ENCODE measurements at places on chromosomes 1 and 21.

DNA sequence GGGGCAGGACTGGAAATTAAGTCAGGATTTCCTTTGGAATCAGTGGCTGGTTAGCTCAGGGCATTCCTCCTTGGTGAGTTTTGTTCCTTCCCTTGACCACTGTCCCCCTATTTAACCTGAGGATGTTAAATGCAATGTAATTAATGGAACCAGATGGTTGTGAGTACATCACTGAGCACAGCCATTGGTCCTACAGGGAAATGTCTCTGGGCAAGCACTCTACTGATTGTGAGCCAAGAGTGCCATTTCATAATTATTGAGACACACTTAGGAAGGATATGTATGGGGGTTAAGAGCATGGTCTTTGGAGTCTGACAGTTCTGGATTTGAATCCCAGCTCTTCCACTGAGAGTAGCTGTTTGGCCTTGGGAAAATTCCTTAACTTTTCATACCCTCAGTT, 74.4 kb downstream of the SPAG17 start:
- DNase-seq, result no peak

GRCh38 chr21:40386981-40387747, 459.8 kb downstream of the DSCAM start:
- no peak for DNase-seq

DNA sequence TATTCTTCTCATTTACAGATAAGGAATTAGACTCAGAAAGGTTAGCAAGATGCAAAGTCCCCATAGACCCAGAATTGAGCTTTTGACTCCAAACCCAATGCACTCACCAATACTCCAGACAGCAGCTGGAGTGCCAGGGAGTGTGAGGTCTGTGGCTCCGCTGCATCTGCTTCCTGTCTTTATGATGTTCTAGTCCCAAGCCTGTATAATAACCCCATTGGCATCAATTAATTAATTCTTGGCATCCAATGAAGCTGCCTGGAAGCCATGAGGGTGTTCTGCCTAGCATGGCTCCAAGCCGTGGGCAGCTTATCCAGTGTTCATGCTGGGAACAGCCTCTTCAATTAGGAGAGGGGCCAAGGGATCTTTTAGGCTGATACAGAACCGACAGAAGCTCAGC, 188.7 kb downstream of the GIPC2 start:
- no peak for DNase-seq

DNA sequence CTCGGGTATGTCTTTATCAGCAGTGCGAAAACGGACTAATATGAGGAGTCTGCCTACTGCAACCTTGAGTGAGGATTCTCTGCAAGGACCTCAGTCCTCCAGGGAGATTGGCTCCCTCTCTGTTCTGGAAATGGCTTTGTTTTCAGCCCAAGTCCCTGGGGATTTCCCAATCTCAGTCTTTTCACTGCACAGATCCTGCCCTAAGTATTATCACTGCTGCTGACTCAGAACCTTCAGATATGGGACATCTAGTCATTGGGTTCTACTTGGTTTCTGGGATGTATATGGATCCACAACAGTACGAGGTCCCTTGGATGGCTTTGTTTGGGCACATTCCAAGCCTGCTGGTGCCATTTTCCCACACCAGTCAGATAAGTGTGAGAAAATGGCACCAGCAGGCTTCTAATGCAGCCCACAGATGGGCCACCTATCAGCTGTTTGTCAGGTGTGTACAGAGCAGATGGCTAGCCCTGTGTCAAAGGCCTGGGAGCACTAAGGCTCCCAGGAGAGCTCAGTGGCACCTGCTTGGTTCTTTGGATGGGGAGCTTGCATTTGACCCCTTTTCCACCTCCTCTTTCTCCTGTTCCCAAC, 27.4 kb downstream of the ELF3 start:
- no peak for DNase-seq

DNA sequence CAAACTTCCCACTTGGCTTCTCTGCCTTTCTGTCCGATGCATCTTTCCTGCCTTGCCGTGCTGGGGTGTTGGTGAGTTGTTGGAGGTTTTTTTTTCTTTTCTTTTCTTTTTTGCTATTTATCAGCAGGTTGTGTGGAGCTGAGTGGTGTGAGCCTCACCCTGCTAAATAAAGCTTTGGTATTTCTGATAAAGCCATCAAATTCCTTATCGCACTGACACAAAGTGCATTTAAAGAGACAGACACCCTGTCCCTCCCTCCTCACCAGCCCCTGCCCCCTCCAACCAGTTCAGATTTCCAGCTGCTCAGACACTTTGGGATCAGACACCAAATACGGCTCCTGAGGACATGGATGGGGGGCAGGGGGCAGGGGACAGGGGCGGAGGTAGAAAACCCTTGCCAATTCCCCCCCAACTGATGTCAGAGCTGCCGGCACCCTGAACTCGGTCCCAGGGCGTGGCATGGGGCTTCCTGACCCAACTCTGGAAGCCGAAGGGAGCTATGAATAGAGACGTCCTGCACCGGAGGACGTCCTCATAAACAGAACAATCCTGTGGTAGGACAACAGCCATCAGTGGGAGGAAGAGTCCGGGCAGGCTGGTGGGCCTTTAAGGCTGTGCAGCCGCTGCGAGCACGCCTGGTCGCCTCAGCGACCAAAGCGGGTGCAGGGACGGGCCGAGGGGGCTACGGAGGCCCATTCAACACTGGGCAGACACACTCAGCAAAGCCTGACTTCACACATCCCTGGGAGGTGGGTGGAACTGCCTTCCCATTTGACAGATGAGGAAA, 79.0 kb downstream of the CASZ1 start:
- DNase-seq, result no peak

- DNase-seq, result peak; percentile 6
Measured at GRCh38 chr1:192522673-192523072, 52.9 kb upstream of the RGS1 start.

GRCh38 chr1:191984856-191985255, 173.4 kb upstream of the RGS18 start:
- no peak for DNase-seq

DNA sequence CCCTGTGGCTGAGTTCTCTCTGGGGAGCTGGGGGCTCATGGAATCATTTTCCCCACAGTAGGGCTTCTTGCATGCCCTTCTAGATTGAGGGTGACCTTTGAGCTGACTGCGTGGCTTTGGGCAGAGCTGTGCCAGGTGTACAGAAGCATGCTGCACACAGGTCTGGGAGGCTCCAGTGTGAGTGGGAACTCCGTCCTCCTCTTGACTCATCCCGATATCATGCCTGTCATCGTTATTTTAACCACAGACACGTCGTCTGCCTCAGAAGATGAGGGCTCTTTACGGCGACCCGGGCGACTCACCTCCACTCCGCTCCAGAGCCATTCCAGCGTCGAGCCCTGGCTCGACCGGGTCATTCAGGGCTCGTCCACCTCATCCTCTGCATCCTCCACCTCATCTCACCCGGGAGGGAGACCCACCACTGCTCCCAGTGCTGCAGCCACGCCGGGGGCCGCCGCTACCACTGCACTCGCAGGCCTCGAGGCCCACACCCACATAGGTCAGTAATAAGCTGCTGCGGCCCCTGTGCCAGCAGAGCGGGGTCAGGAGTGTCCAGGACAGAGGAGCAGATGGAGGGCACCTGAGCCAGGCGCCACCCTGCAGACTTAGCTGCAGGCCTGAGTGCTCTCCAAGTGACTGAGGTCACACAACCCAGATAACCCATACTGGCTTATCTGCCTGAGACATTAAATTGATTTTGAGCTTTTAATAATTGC, 39.8 kb downstream of the DIP2A start:
- no peak for DNase-seq

DNA sequence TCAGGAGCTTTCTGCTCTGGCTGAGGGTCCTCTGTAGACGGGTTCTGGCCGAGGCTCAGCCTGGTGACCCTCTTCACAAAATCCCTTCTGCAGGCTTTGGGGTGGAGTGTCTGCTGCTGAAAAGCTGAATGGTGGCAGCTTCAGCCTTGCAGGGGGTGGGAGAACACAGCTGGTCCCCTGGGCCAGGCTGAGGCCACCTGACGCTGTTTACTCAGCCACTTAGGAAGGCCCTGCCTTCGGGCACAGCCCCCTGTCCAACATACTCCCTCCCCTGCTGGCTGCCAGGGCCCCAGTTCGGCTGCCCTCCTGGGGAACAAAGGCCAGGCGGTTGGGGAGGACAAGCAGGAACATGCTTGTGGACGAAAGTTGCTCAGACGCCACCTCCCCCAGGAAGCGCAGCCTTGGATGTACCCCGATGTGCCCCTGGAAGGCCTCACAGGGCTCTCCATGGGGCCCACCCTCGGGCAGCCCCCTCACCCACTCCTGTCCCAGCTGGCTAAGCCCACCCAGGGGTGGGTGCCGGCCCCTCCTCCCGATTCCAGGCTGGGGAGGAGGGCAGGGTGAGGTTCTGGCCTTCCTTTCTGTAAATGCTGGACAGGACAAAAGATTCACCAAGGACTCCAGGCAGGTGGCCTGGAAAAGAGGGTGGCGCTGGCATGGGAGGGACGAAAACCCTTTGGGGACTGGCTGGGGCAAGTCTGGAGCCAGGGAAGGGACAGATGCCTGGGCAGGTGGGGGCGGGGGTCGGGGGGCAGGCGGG, at the start of gene ANKRD65:
ANKRD65 (minus strand) TSS at position 130 of the 760 bp plus-strand sequence. CDS start 271 bp downstream, outside the sequence.
- DNase-seq, result no peak

- no peak for DNase-seq
Measured at GRCh38 chr1:233656687-233657086, 42.8 kb downstream of the KCNK1 start.

DNA sequence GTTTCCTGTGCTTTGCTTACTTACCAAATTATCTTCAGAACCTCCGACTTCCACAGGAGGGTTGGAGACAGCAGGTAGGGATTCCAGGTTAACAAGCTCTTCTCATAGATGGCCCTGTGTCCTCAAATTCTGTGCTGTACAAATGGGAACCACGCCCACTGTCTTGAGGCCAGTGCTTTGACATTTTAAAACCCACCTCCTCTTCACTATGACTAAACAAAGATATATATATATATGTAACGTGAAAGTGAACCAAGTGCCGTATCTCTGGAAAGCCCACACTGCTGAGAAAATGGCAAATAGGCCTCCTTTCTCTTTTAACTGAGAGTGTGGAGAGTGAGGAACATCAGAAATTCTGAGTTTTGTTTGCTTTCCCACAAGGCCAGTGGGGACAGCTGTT, 99.6 kb downstream of the ZBTB18 start:
- DNase-seq, result no peak

GRCh38 chr1:166090244-166090643, 76.6 kb downstream of the FAM78B start:
- DNase-seq, result no peak

Data from GM03348 (cell line).